Forelimb muscle (tissue), 1 donor: ENCODE measurements at places on chromosomes 12 and 14. TPM values are rescaled to one million over a fixed set of nuclear protein-coding genes. Genes with fewer than 3 reads are reported as not detected.

LTBR gene
- 37.2 TPM for polyA plus RNA-seq

PTPRR gene
- polyA plus RNA-seq: 0.67 TPM

DNA sequence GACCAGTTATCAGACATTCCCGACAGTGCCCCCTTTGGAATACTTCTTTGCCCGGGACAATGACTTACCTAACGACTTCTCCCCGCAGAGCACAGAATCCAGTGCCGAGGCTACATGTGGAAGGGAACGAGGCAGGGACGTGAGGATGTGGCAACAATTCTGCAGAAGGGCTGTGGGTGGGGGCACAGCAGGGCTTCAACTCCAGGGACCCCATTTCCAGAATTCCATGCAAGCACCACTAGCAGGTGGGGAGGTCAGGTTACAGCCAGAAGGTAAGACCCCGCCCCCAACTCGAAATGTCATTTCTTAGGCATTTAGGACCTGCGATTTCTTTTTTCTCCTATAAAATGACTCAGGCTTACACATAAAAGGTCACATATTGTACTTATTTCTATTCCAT, 207.9 kb downstream of the TMEM132C start:
- no peak for DNase-seq

EPYC gene
- polyA plus RNA-seq: not detected

GRCh38 chr14:63922696-63923421, 70.1 kb downstream of the SYNE2 start:
- no peak for DNase-seq

HOMEZ gene
- polyA plus RNA-seq: 11.1 TPM

GRCh38 chr12:113409462-113410124, 5.9 kb upstream of the SDS start:
- no peak for DNase-seq
